NCI-H524 treated with DMSO at 0.1 percent for 48 hours (cell line): ENCODE measurements at places on chromosomes 3 and 15.

DNA sequence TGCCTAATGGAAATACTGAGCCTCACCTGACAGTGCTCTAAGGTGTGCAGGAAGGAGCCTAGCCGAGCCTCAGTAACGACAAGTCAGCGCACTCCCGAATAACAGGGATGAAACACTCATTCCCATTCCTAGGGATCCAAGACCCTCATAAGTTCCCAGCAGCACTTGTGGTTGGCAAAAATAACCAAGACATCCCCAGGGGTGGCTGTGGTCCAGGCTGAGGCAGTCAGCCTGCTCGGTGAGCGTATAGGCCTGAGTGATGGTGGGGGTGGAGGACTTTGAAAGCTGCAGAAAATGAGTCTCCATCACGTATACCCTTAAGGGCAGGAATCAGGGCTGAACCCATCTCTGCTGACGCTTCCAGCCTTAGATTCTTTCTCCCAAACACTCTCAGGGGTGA lies 120.1 kb downstream of the SMAD6 start:
- DNase-seq: no peak

DNA sequence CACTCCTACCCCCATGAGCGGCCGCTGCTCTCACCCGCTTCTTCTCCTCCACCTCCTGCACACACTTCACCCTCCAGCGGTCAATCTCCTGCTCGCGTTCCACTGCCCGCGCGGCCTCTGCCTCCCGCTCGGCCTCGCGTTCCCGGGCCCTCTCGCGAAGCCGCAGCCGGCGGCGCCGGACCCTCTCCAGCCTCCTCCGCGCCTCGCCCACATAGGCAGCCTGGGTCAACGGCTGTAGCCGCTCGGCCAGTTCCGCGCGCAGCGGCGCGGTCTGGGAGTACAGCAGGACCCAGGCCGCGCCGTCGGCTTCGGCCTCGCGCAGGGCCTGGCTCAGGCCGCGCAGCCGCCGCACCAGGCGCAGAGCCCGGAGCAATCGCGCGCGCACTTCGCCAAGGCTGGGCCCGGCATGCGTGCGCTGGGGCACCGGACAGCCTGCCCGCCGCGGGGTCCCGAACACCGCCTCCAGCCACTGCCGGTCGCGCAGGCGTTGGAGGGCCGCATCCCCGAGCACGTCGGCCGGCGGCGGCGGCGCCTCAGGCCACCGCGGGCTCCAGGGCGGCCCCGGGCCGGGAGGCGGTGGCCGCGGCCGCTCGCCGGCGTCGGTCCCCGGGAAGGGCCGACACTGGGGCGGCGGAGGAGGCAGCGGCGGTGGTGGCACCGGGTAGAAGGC lies 595 bp downstream of the PDCD7 start:
- DNase-seq: no peak

- DNase-seq: no peak
These were observed 44.2 kb downstream of the MKRN2 start for GRCh38 chr3:12601072-12601471.

GRCh38 chr3:25663347-25663868 lies 1.3 kb downstream of the TOP2B start:
- DNase-seq: peak; percentile 41

DNA sequence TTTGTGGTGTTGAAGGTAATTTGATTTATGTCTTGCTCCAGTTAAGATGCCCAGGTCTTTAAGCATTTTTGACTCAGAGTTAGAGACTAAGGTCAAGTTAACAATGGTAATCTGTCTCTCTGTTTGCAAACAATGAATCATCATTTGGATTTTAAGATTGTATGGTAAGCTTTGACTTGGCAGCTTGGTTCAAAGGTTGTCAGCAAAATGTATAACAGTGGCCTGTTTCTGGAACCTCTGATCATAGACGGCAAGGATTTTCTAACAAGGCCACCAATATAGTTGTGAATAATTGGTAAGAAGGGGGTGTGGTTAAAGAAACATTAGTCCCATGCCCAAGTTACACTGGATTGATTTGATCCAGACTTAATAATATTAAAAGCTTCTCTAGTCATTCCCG lies 775.2 kb upstream of the GOLIM4 start:
- no peak for DNase-seq

DNA sequence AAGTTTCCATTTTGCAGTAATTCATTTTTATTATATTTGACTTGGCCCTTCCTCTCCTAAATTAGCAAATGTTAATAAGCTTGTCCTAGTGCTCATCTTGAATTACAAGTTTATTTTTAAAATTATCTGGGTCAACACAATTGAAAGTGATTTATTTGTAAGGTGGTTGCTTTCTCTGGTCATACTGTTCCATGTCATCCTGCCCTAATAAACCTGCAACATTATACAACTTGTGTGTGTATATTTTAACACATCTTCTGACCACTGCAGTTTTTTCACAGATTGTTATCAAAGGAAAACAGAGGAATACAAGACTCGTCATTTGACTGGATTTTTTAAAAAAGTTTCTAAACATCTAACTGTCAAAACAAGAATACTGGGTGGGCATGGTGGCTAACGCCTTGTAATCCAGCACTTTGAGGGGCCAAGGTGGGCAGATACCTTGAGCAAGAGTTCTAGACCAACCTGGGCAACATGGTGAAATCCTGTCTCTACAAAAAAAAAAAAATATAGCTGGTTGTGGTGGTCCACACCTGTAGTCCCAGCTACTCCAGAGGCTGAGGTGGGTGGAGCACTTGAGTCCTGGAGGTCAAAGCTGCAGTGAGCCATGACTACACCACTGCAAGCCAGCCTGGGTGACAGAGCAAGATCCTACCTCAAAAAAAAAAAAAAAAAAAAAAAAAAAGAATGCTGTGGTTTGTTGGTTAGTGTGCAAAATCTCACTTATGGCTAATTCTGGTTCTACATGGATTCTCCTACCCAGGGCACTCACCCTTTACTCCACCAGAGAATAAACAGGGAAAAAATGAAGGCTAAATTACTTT lies 5.0 kb upstream of the LRRFIP2 start:
- DNase-seq: no peak

DNA sequence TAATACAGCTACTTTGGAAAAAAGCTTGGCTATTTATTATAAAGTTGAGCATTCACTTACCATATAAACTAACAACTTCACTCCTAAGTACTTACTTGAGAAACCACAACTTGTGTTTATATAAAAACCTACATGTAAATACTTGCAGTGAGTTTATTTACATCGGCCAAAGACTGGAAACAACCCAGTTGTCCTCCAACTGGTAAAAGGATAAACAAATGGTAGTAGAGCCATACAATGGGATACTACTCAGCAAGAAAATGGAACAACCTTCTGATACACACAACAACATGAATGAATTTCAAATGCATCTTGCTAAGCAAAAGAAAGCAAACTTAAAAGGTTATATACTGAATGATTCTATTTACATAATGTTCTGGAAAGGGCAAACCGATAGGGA lies 63.7 kb downstream of the SLC7A14 start:
- DNase-seq: no peak

- DNase-seq: no peak
These were observed 71.2 kb upstream of the GLCE start for GRCh38 chr15:69089258-69089657.

DNA sequence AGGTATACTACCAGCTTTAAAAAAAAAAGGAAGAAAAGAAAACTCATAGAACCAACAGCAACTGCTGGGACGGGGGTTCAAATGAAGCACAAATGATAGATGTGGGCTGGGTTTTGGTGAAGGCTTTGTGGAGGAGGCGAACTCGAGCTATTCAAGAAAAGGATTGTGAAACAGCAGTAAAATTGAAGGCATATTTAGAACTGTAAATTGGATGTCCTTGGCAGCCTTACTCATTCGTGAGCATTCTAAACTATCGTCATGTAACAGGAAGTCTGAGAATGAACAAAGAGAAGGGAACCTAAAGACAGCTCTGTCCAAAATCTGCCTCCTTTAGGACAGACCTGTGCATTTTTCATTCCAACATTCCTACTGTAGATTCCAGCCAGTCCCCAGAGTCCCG lies 97.8 kb downstream of the LARS2 start:
- no peak for DNase-seq

GRCh38 chr3:191775451-191776233 lies 314.7 kb downstream of the PYDC2 start:
- DNase-seq: no peak

GRCh38 chr15:76903251-76903681 lies 1.9 kb downstream of the SCAPER start:
- peak; percentile 16 for DNase-seq

DNA sequence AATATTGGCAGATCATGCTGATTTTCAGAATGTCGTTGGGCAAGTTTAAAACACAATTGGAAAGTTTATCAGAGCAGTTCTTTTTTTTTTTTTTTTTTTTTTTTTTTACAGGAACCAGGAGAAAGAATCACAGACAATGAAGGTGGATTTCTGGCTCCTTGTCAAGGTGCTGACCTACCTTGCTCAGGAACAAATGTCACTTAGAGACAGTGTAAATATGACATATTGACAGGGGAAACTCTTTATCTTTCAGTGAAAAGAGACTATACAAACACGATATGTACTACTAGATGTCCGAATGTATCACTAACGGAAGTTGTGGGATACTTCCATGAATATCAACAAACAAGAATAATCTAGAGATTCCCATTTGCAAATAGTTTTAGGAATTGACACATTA lies 237.3 kb downstream of the FMN1 start:
- no peak for DNase-seq

DNA sequence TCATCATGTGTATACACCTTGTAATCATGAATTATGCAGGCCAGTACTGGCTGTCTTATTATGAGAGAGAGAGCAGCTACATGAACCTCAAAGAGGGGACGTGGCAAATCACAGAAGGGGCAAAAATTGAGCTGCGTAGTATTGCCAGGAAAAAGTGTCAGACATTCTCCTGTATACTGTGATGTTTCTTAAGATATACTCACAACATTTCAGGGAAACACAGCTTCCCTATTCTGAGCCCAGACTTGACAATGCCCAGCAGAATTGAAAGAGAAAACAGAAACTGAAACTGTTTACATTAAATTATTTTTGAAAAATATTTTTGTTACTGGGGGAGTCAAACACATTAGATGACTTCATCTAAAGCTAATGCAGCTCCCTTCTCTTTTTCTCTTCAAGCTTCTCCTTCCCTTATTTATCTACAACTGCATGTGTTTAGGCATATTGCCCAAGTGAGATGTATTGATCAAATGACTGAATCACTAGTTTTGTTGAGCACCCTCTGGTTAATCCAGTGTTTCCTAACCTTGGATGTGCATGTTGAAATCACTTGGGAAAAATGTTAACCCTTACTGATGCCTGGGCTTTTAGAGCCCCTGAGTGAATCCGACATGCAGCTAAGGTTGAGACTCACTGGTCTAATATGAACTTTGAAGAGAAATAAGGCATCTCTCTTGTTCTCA lies 39.5 kb downstream of the CADPS start:
- no peak for DNase-seq

- no peak for DNase-seq
These were observed 171.8 kb downstream of the FEZF2 start for GRCh38 chr3:62201438-62202035.

- peak; percentile 32 for DNase-seq
These were observed 2.4 kb downstream of the TSC22D2 start for GRCh38 chr3:150410311-150411105.

DNA sequence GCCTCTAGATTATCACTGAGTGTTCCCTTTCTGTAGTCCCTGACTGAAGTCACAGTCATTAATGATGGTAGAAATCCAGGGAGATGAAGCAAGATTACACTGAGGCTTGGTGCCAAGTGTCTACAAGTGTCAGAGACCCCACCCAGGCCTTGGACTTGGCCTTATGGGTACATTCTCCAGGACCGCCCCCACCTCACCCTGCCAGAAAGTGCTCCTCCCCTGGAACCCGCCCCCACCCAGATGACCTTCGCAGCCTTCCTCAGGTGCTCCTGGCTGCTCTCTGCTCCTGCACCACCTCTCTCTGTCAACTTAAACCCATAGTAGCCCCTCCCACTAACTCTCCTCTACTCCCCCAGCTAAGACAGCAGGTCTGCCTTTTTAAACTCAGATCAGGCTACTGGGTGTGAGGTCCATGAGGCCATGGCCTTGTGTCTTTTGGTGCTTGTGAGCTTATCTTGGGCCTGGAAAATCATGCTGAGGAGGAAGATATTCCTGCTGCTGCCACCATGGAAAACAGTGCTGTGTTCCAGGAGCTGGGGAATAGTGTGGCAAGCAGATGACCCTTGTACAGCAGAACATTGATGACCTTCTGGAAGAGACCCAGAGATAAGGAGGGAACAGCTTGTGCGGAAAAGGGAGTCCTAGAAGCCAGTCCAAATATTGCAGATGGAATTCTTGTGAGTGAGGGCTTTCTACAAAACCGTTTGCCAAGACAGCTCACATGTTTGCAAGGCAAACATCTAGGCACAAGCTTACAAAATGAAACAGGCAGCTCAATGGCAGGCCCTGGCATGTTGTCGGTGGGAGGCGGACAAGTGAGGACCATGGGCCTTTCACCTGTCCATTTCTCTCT lies 40.3 kb upstream of the NDUFB4 start:
- no peak for DNase-seq

DNA sequence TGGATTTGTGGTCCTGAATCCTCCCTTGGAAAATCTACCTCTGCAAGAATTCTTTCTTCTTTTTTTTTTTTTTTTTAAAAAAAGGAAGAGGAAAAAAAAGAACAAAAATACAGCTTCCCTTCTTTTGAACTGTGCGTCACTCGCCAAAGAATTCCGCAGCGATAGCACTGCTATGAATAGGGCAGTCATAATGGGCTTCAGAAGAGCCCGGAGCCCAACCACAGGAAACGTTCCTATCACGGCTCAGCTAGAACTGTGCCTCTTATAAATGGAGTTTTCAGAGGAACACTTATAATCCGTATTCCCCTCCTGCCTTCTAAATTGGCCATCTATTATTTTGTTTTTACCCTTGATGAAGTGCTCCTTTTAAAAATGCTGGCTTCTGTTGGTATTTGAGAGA lies 227.7 kb downstream of the ADAMTS17 start:
- no peak for DNase-seq

DNA sequence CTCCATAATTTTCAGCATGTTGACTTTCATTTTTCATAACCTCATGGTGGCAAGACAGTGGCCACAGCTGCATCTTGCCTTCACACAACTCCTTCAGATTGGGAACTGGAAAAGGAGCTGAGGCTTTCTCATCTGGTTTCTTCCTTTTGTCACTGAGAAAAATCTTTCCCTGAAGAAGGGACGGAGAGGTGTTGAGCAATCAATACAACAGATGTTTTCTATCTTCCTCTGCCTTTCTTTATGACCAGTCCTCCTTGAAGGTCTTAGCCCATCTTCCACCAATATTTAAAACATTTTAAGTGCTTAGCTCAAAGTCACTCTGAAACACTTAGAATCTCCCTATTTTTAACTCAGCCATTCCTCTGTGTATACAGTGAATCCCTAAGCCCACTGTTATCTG lies 11.9 kb downstream of the ZNF660 start:
- DNase-seq: no peak

GRCh38 chr3:152621006-152621868 lies 213.7 kb upstream of the P2RY1 start:
- DNase-seq: no peak

- no peak for DNase-seq
These were observed 391.2 kb upstream of the NECTIN3 start for GRCh38 chr3:110680450-110680849.

- no peak for DNase-seq
These were observed 7.0 kb downstream of the ZPLD1 start for GRCh38 chr3:102441832-102442231.

- DNase-seq: no peak
These were observed 54.8 kb downstream of the LIPC start for GRCh38 chr15:58486564-58486963.

- no peak for DNase-seq
These were observed 385.6 kb downstream of the NR2F2 start for GRCh38 chr15:96716075-96716474.

GRCh38 chr3:145286937-145287336 lies 874.0 kb downstream of the PLOD2 start:
- no peak for DNase-seq

GRCh38 chr3:124202754-124203153 lies 210.8 kb upstream of the ROPN1 start:
- DNase-seq: peak; percentile 50
